Stimulated activated CD8-positive, alpha-beta memory T cell treated with anti-CD3 and anti-CD28 coated beads, Interleukin-4, amount 100 ng/mL, for 1 hour (primary cell): ENCODE measurements at places on chromosomes 6 and 20.

DNA sequence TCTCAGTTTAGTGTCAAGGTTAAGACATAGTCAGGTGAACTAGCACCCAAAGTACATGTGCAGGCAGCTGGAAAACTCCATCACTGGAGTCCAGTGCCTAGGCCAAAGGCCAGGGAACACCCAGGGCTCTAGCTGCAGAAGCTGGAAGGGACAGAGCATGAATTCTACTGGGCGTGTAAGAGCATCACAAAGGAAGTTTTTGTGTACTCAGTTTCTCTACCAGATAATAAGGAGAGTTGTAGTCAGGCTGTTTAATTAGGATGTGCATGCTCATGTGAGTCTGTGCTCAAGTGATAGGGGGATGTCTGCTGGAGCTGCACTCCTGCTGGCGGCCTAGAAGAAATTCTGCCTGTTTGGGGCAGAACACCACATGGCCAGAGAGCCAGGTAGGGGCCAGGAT, 8.1 kb downstream of the L3MBTL1 start:
- DNase-seq: no peak

DNA sequence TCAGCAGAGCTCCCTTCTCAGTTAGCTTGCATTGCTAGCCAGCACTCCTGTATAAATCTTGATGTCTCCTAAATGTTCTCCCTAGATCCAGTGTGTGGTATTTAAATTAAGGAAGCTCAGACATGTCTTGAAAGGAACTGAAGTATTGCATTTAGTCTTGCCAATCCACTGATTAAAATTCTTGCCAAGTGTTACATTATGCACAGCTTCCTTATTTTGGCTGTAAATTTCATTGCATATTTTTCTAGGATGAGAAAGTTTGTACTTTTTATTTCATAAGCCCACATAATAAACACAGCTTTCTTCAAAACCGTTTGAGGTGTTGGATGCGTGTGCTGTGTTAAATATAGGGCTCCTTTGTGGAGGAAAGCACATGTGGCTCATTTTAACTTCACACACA, 329.8 kb upstream of the FLRT3 start:
- no peak for DNase-seq

- DNase-seq: no peak
These were observed 57.6 kb downstream of the GCNT2 start for GRCh38 chr6:10578723-10579122.

- no peak for DNase-seq
These were observed 955.5 kb downstream of the PHF3 start for GRCh38 chr6:64590965-64591675.

DNA sequence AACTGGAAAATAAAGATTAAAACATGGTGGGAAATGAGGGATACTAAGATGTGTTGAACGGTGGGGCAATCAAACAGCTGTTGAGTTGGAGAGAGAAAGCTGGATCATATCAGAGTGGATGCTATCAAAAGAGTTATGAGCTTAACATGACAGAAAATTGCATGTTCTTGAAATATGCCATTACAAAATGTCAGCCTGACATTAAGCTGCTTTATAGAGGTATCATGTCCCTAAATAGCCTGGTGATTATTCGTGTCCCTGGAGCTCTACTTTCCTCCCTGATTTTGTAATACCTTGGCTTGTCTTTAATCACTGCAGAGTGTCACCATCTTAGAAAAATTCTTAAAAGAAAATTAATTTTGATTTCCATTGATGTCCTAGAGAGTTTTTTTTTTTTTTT, 223.1 kb downstream of the PHF3 start:
- DNase-seq: no peak

- DNase-seq: no peak
These were observed 129.6 kb downstream of the PAX1 start for GRCh38 chr20:21835042-21835441.

DNA sequence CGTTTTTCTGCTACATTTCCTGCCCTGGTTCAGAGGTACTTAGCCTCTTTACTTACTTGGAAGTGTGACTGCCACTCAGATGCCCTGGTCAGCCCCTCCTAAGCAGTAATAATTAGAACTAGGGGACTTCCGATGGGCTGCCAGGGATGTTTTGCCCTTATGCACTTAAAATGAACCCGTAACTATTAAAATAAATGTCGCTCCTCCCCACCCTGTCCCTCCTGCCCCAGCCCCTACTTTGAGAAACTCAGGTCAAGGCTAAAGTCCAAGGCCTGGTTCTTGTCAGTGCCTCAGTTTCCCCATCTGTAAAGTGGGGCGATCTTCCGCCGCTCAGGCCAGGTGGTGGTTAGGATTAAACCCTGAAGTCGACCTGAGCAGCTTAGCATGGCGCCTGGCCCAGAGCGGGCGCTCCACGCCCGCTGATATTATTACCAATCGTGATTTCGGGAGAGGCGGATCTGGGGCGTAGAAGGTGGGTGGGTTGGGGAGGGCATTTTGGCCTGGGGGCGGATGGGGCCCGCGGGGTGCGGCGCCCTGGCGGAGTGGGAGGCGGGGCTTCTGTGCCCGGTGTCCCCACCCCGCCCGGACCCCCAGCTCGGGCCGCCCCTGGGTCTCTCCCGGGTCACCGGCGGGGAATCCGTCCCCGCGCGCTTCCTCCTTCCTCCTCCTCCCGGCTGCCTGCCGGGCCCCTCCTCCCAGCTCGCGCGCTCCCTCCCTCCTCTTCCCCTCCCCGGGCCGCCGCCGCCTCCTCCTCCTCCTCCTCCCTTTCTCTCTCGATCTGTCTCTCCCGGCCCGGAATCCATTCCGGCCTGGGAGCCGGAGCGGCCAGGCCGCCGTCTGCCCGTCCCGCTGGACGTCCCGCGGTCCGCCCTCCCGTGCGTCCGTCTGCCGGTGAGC, at the start of gene SRC:
Gene SRC (plus strand): TSS at position 802 of the 897 bp plus-strand sequence. CDS start 38,014 bp downstream, outside the sequence.
- no peak for DNase-seq

DNA sequence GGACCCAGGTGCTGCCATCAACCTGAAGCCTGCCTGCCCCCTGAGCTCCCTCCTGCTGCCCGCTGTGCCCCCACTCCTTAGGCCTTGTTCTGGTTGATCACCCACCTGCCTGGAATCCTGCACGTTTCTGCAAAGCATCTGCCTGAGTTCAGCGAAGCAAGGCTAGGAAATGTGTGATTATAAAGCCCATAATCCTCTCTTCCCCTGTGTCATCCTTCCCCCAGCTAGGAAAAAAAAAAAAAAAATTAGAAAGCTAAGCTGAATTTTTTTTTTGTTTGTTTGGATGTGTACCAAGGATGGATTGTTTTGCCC, 93.2 kb downstream of the FOXA2 start:
- no peak for DNase-seq

DNA sequence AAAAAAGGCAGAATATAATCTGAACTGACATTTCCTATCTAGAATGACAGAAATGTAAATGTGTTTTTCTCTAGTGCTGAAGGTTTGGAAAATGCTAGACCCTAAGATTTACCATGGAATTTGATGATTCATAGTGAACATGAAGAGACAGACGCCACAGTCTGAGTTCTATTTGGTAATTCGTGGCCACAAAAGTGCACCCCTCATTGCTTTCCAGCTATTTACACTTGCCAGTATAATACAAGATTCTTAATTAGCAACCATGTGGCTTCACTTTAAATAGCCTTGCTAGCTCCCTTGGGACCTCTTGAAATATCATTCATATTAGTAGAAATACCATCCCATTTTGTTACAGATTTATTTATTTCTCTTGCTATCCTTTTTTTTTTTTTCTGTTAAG, 636.8 kb downstream of the PRKN start:
- no peak for DNase-seq

- no peak for DNase-seq
These were observed 81.9 kb downstream of the PLCB1 start for GRCh38 chr20:8213831-8214587.

DNA sequence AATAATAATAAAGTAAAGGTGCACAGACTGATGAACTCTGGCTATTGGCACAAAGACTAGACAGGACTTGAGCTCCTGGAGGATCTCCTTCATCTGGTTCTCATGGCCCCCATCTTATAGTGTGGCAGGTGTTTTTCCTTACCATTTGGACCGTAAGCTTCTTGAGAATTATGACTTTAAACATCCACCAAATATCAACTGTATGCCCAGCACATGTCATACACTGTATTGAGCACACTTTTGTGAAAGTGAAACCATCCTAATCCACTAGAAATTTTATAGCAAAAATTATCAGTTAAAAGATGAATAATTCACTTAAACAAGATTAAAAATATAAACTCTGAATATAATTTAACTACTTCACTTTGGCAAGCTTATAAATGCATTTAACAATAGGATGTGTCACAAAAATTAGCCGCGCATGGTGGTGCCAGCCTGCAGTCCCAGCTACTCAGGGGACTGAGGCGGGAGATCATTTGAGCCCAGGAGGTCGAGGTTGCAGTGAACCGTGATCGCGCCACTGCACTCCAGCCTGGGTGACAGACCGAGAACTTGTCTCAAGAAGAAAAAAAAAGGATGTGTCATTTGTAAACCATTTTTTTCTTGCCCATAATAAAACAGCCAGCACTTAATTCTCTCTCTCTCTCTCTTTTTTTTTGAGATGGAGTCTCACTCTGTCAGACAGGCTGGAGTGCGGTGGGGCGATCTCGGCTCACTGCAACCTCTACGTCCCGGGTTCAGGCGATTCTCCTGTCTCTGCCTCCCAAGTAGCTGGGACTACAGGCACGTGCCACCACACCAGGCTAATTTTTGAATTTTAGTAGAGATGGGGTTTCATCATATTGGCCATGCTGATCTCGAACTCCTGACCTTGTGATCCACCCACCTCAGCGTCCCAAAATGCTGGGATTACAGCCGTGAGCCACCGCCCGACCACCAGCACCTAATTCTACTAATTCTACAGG, 9.1 kb downstream of the HIVEP2 start:
- no peak for DNase-seq

GRCh38 chr6:107673076-107673494, 151.0 kb downstream of the SCML4 start:
- DNase-seq: no peak

GRCh38 chr6:34912715-34913464, 23.8 kb downstream of the ANKS1A start:
- DNase-seq: no peak

DNA sequence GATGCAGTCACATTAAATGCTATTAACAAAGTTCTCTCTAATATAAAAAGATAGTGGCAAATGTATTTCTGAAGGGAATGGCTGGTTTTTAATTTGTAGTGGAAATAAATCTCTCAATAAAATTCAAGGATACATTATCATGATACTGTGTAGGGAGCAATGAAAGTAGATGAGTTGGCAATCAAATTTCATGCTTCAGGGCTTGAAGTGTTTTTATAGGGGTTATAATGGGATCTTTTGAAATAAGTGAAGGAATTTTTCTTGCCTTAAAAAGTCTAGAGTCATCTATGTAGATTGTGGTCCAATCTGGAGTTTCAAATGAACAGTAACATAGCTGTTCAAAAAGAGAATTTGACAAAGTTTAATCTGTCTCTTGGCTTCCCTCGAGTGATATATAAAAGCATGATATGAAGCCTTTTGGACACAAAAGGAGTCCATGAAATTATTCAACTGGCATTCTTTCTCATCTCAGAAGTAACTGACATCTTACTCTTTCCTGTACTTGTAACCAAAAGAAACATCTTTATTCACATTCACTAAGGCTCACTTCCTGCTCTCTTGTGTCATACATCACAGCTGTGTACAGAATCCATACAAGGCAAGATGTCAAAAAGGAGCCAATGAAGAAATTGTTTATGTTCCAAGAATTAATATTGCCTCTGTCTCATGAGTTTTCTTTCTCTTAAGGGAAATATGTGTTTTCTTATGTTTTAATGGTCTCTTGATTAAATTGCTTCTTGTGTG, 591.0 kb upstream of the GJE1 start:
- no peak for DNase-seq

- no peak for DNase-seq
These were observed 862 bp upstream of the SOBP start for GRCh38 chr6:107488875-107489635.

GRCh38 chr6:141401168-141401567, 731.6 kb upstream of the GJE1 start:
- no peak for DNase-seq

DNA sequence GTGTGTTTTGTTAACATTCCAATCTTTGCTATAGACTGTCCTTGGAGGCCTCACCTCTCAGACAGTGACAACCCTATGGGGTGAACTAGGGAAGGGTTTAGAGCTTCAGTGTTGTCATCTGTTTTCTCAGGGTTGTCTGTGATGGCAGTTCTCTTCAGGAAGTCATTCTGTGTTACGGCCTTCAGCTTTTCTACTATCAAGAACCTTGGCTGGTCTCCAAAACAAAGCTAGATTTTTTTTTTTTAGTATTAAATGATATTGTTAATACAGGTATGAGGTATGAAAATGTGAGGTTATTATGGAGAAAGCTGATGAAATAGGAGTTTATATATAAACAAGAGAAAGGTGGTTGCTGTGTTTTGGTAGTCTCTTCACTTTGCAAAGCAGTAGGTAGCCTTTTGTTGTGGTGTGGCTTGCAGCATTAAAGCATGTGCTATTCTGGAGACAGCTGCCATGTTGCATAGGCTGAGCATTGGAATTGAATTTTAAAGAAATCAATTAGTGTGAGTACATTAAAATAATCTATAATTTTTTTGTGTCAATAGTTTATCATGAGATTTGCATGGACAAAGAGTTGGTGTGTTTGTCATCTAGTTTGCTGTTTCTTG, 162.6 kb downstream of the CARMIL1 start:
- no peak for DNase-seq

DNA sequence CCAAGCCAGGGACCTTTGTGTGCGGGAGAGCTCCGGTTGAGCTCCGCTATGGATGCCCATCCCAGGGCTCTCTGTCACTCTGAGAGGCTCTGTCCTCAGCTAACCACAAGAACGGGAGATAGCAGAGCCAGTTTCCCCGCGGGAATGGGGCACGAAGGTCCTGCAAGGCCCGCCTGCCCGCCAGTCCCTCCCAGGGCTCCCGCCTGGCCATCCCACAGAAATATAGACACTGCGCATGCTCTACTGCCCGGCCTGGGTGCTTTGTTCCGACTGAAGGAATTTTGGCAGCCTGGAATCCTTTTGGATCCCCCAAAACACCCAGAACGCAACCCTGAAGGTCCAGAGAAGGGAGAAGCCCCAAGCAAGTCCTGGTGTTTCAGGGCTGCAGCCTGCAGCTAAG, 8.6 kb upstream of the DEFB110 start:
- no peak for DNase-seq

DNA sequence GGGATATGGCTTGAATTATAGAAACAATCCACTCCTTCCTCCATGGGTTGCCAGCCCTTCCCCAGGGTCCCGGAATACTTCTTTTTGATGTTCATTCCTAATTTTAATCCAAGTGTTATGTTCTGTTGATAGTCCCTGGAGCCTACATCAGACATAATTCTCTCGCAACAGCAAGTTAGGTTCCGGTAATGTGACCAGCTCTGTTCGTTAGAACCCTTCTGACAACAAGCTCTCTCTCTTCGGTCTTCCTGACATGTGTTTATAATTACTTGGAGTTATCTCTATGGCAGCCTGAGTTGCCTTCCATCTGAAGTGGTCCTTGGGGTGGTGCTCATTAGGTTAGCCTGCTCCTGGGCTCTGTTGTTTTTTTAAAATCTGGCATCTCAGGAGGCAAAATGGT, 506.9 kb upstream of the JARID2 start:
- DNase-seq: no peak

DNA sequence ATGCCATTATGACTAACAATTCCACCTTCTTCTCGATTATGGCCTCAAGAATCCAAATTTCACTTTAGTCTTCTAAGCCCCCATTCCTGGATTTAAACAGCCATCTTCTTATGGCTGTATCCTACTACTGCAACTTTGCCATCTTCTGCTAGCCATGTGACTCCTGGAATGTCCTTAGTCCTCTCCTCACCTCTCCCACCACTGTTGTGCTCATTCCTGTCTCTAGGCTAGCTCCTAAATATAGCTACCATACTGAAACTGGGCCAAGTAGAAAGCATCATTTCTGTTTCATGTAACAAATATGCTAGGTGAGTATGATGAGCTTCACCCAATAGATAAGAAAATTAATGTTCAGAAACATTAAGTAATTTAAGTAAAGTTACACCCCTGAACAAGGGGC, 313.1 kb downstream of the CLVS2 start:
- no peak for DNase-seq
